Lung (tissue), 17 donors: ENCODE measurements at places on chromosomes 6 and 20.

- no peak for DNase-seq
These were observed 126.9 kb downstream of the SOBP start for GRCh38 chr6:107616775-107617174.

DNA sequence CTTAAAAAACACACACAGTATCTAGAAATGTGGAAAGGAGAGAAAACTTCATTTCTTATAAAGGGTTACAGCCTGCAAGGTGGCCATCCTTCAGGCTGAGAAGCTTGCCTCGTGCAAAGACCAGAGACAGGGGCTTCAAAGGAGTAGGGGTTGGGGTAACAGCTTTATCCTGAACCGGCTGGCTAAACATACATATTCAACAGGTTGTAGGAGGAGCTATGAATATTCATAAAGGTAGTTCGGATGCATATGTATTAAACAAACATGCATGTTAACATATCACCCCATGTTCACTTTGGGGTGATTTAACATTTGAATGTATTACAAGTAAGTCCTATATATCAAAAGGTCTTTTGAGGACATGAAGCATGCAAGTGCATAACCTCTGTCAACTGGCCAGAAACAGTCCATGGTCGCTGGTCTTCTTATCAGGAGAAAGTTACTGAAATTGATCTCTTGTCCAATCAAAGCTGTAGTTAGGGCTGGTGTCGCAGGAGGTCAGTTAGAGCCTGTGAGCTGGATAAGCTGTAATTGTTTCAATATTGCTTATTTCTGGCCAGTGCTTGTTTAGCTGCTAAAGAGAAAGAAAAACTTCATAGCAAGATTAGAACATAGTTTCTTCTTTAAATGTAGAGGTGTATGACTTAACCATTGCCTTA is 2.3 kb upstream of the STMND1 start:
- no peak for DNase-seq

DNA sequence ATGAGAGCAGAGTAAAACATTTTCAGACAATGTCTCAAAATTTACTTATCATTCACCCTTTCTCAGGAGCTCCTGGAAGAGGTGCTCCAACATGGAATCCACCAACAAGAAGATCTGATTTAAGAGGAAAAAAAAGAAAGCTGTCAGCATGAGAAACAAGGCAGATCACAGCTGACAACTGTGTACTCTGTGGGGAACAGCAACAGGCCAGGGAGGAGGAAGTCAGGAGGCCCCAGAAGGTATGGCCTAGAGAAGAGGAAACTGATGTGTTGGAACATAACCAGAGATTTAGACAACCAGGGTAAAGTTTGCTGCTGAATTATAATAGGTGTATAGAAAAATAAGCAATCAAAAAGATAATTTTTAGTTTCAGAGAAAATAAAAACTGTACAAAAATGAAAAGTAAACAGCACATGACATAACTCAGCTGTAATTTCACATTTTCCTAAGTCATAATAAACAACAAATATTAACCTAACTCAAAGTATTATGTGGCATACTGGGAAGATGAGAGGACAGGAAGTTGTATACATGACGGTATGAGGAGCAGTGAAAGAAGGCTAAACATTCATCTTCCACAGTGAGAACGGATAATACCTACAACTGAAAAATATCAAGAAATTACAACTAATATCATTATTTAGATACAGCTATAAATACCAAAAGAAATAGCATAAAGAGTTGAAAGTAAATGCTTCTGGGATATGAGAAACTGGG is 113.6 kb upstream of the EMILIN3 start:
- peak; percentile 12 for DNase-seq

DNA sequence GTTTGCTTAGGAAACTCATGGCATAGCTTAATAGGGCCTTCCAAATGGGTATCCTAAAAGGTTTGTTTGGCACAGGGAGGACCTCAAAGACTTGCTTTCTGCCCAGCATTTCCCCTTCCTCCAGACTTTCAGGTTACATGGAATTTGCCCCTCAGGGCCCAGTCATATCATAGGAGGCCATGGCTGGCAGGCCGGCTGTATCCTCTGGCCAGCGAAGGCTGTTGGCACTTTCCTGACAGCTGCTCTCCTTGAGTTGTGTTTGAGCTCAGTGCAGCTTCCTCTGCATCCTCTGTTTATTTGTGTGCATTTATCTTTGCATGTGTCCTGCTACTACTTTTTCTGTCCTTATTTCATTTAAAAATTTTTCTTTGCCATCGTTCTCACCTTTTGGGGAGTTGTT is 90.9 kb downstream of the ANKS1A start:
- no peak for DNase-seq

- peak; percentile 79 for DNase-seq
These were observed 50.7 kb upstream of the SIRPA start for GRCh38 chr20:1844325-1845162.

DNA sequence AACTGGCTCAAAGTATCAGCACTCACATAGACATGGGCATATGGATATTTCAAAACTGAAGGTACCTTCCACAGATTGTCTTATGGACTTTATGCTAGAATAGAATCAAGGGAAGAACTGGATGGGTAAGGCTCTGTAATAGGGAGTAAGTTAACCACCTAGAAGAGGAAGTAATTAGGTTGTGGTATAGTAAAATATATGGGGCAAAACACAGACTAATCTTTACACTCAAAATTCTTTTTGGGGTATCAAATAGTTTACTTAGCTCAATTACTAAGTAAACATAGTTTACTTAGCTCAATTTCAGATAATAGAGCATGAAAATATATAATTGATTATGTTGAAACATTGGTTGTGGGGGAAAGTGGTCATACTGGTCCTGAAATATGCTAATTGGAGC is 94.2 kb upstream of the ATXN1 start:
- no peak for DNase-seq

- peak; percentile 66 for DNase-seq
These were observed 33.9 kb upstream of the TBC1D20 start for GRCh38 chr20:496126-496696.

- no peak for DNase-seq
These were observed 6.1 kb downstream of the EEF1A1 start for GRCh38 chr6:73514746-73515110.

- no peak for DNase-seq
These were observed 1162.2 kb upstream of the GJE1 start for GRCh38 chr6:140970485-140970884.
